ENCODE measurements at places on chromosomes 16 and 17. TPM values are rescaled to one million over a fixed set of nuclear protein-coding genes. Genes with fewer than 3 reads are reported as not detected.

DNA sequence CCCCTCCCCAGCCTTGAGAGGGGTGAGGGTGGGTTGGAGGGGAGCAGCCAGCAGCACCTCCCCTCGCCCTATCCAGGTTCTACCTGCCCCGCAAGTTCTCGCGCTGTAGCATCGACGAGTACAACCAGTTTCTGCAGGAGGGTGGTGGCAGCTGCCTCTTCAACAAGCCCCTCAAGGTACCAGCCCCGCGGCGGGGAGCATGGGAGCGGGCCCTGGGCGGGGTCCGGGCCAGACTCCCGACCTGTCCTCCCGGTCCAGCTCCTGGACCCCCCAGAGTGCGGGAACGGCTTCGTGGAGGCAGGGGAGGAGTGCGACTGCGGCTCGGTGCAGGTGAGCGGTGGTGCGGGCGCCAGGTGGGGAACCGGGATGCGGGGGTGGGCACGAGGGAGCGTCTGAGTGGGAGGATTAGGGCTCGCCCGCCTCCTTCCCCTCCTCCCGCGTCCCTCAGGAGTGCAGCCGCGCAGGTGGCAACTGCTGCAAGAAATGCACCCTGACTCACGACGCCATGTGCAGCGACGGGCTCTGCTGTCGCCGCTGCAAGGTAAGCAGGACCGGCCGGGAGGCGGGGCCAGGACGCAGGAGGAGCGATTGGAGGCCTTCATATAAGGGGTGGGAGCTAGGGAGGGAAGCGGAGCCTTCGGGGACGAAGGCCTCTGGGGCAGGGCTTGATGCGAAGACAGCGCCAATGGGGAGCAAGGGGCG lies 16.5 kb downstream of the ADAM11 start:
- peak overlapping the region; percentile 26 for H3K4me3 ChIP-seq
- H3K27ac ChIP-seq, result no peak overlapping the region
- peaks cover 4% of the 10 kb centered on the region for H3K4me1 ChIP-seq
- no peaks in the 10 kb centered on the region for H3K27me3 ChIP-seq

DNA sequence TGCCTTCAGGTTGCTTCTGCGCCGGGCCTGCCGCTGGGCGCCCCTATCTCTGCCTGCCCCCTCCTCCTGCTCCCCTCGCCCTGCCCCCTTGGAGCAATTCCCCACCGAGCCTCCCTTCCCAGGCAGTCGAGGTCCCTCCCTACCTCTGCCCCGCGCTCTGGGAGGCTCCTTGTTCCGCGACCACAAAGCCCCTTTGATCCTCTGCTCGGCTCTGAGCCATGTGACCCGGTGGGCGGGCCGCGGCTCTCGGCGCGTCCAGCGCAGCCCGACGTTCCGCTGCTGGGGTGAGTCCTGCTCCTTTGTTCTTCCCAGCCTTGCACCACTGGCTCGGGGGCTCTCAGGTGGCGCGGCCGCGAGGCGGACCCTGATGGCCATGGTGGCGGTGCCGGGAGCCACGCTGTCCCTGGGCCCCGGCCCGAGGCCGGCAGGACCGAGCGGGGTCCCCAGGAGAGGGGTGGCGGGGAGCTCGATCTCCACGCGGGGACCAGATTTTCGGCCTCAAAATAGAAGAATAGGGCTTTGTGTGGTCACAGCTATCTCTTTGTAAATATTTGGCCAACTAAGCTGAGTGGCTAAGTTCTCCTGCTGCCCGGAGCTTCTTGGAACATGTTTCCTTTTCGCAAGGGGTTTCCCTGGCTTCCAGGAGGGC lies 310.6 kb downstream of the SEC14L1 start:
- H3K4me1 ChIP-seq, result peaks cover 55% of the 10 kb centered on the region
- no peaks in the 10 kb centered on the region for H3K36me3 ChIP-seq
- H3K27ac ChIP-seq, result peak overlapping the region; percentile 96
- peak overlapping the region; percentile 43 for H3K4me3 ChIP-seq
- DNase-seq, result peak; percentile 89

DNA sequence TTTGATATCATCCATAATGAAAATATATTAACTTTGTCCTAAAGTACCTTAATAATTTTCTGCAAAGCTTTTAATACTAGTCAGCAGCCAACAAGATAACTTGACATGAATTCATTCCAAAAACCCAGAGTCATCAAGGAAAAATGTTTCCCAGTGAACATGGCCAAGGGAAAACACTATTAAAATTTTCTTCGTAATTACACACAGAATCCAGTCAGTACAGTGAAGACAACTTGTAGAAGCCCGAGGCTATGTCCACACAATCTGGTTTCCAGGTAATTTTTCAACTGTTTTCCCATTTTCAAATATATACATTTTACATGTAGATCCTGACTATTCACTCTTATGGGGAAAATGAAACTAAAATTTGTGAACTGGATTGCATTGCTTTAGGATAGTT lies 600.9 kb downstream of the CDH8 start:
- no peaks in the 10 kb centered on the region for H3K36me3 ChIP-seq
- H3K27me3 ChIP-seq, result no peaks in the 10 kb centered on the region
- no peak overlapping the region for H3K27ac ChIP-seq

DNA sequence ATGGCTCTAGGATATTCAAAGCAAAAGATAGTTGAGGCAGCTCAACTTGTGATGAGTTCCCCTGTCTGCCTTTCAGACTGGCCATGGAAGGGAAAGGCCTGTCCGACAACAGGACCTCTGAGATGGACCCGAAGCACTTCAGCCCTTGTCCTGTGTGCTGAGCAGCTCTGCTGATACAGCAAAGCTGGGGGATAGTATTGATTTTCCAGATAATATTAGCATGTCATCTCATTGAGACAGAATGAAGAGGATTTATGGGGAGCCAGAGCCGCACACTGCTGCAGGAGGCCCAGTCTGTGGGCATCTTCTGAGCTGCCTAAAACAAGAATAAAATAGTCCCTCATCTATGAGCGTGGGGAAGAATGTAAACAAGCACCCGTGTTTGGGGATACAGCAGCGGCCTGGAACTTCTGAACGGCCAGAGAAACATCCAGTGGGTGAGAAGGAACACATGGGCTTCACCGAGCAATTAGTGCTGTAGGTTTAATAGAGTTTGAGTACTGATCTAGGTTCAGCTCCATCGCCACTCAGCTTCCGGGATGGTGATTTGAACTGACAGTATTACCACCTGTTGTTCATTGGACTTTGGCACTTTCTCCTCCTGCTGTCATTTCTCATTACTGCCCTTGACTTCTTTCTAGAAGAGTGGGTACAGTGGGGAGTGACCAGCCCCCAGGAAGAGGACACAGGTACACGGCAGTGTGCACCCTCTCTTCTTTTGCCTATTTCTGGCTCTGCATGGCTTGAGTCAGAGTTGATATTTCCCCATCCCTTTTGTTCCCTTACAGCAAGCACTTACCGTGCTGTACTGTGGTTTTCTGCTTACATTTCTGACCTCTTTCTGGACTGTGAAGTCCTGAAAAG lies 96.5 kb upstream of the TBX2 start:
- no peak for DNase-seq
- no peak overlapping the region for H3K27ac ChIP-seq
- no peaks in the 10 kb centered on the region for H3K36me3 ChIP-seq
- peaks cover 19% of the 10 kb centered on the region for H3K4me1 ChIP-seq

DNA sequence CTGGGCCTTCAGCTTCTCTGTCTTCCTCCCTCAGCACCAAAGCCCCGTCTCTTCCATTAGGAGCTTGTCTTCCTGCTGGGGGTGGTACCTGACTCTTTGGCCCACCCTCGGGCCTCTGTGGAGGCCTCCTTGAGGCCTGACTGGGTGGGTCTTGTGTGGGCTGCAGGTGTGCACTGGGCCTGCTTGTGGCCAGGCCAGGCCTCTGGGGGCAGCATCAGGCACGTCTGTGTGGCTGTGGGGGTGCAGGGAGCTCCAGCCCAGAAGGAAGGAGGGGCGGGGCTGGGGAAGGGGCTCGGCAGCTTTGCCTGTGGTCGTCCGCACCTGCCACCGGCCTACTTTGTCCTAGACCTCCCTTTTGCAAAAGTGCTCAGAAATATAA lies 7.0 kb downstream of the PIGQ start:
- H3K4me3 ChIP-seq, result no peak overlapping the region
- H3K36me3 ChIP-seq, result no peaks in the 10 kb centered on the region
- no peak for DNase-seq
- no peaks in the 10 kb centered on the region for H3K4me1 ChIP-seq

SYCE1L gene
- 0.99 TPM for total RNA-seq

- no peaks in the 10 kb centered on the region for H3K36me3 ChIP-seq
- H3K27ac ChIP-seq, result peak overlapping the region; percentile 71
- peak; percentile 65 for DNase-seq
- H3K27me3 ChIP-seq, result no peaks in the 10 kb centered on the region
- H3K4me1 ChIP-seq, result peaks cover 23% of the 10 kb centered on the region
Measured at GRCh38 chr16:528111-529011, 849 bp downstream of the CAPN15 start.

CYB561 gene
- 7.4 TPM for total RNA-seq

DNA sequence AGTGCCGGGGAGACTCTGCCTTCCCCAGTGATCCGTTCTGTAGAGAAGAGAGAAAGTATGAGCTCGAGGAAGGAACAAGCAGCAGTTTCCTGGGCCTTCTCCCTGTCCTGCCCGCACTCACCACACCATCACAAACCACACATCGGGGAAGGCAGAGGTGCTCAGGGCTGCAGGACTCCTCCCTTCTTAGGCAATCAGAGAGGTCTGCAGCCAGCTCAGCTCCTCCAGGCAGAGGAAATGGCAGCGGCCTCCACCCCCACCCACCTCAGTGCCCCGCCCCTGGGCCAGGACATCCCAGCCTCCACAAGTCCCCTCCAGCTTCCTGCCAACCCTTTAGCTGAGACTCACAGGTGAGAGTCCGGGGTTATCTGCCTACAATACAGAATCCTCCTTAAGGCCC lies 2.0 kb downstream of the ZNF319 start:
- H3K27ac ChIP-seq, result no peak overlapping the region
- peaks cover 16% of the 10 kb centered on the region for H3K4me1 ChIP-seq
- peak; percentile 56 for DNase-seq
- H3K4me3 ChIP-seq, result no peak overlapping the region
- peaks cover 8% of the 10 kb centered on the region for H3K36me3 ChIP-seq

ENPP7 gene
- not detected for total RNA-seq

EME1 gene
- 13.4 TPM for total RNA-seq

- H3K4me1 ChIP-seq, result no peaks in the 10 kb centered on the region
- no peak for DNase-seq
- no peaks in the 10 kb centered on the region for H3K27me3 ChIP-seq
Measured at GRCh38 chr17:51402899-51403298, 142.6 kb downstream of the UTP18 start.

TRIM25 gene
- total RNA-seq, result 13.8 TPM

UMOD gene
- total RNA-seq, result not detected

TBC1D3H gene
- total RNA-seq, result not detected

DNA sequence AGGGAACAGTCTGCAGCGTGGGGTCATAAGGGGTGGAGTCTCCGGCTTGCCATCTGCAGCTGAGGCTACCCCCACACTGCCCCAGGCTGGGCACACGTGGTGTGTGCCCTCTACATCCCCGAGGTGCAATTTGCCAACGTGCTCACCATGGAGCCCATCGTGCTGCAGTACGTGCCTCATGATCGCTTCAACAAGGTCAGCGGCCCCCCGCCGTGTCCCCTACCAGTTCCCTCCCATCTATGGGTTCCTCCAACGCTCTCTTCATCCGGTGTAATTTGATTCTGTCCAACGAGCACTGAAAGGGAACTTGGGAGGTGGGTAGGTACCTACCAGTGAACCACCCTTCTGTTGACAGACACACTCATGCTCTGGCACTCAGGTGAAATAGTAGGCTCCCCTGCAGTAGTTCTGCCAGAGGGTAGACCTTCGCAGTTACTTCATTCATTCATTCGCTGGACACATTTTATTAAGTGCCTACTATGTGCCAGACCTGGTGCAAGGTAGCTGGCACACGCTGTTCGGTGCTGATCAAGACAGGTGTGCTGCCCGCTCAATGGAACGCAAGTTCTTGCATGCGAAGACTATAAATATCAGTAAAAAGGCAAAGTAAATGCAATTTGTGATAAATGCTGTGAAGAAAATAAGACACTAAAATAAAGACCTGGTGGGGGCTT lies 2.7 kb downstream of the MLLT6 start:
- H3K36me3 ChIP-seq, result no peaks in the 10 kb centered on the region
- peaks cover 4% of the 10 kb centered on the region for H3K27me3 ChIP-seq
- H3K4me3 ChIP-seq, result no peak overlapping the region

CNTNAP4 gene
- total RNA-seq, result 1.1 TPM

- H3K36me3 ChIP-seq, result peaks cover 3% of the 10 kb centered on the region
- H3K27me3 ChIP-seq, result no peaks in the 10 kb centered on the region
- H3K27ac ChIP-seq, result no peak overlapping the region
- DNase-seq, result no peak
- H3K4me1 ChIP-seq, result no peaks in the 10 kb centered on the region
Measured at GRCh38 chr17:55086635-55087058, 118.1 kb downstream of the STXBP4 start.

- H3K27ac ChIP-seq, result no peak overlapping the region
- H3K27me3 ChIP-seq, result no peaks in the 10 kb centered on the region
- no peak overlapping the region for H3K4me3 ChIP-seq
- no peak for DNase-seq
- no peaks in the 10 kb centered on the region for H3K36me3 ChIP-seq
Measured at GRCh38 chr16:80837533-80838147, 33.2 kb upstream of the CDYL2 start.

BAIAP3 gene
- total RNA-seq, result 7.4 TPM

DNA sequence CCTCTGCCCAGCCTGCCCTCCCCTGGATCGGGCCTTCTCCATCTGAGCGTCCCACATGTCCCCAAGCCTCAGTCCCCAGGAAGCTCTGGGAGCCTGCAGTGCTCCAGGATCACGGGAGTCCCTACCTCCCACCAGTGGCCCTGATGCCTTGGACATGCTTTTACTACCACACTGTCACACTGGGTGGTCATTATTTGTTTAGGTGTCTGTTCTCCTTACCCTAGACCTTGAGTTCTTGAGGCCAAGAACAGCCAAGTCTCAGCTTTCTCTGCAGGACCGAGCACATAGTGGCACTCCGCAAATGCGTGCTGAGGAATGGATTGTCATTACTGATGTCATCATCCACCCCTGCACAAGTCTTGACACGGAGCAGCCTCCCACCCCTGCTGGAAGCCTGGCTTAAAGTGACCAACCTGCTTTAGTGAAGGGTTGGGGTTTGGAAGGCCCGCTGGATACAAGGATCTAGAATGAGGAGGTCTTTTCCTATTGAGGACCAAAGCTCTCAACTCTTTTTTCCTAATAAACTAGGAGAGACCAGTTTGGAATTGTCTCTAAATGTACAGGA lies 132.9 kb upstream of the CRHR1 start:
- no peak overlapping the region for H3K27ac ChIP-seq
- H3K27me3 ChIP-seq, result no peaks in the 10 kb centered on the region
- no peak for DNase-seq

DNA sequence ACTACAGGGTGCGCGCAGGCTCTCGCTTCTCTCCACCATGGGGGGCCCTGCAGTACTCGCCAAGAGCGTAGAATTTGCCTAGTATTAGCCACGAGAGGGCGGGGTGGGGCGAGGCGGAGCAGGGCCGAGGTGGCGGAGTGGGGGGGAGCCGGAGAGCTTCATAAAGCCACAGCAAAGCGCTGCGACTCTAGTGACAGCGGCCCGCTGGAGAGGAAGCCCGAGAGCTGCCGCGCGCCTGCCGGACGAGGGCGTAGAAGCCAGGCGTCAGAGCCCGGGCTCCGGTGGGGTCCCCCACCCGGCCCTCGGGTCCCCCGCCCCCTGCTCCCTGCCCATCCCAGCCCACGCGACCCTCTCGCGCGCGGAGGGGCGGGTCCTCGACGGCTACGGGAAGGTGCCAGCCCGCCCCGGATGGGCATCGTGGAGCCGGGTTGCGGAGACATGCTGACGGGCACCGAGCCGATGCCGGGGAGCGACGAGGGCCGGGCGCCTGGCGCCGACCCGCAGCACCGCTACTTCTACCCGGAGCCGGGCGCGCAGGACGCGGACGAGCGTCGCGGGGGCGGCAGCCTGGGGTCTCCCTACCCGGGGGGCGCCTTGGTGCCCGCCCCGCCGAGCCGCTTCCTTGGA lies at the start of gene TBX21:
TBX21 (plus strand) TSS at position 190 of the 627 bp plus-strand sequence; CDS start at position 409, 219 bp downstream.
- no peaks in the 10 kb centered on the region for H3K4me1 ChIP-seq
- peaks cover 70% of the 10 kb centered on the region for H3K27me3 ChIP-seq
- peak within 1 kb of the TSS; percentile 41 for H3K4me3 ChIP-seq
- H3K36me3 ChIP-seq, result no peaks in the 10 kb centered on the region

All from cardiac muscle cell (in vitro differentiated cells and primary cell).